OCI-LY7 (cell line): ENCODE measurements at places on chromosomes 2 and 18.

GRCh38 chr18:79771446-79772107, 26.2 kb upstream of the KCNG2 start:
- no peak for DNase-seq

GRCh38 chr2:156332284-156332533, 312 bp downstream of the NR4A2 start:
- no peak for DNase-seq

DNA sequence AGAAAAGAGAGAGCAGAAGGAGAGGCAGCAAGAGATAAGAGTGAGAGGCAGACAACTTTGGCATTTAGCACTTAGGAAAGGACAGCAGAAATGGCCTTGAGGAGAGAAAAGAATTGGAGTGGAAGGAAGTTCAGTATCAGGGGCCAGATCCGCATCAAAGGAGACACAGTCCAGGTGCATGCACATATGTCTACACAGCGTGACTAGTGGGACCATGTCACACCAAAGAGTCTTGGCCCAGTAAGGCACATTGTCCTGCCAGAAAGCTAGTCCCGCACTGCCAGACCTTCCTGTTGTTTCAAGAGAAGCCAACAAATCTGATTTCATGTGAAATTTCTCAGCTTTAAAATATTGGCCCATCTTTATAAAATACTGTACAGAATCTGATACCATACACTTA, 8.5 kb upstream of the STK39 start:
- DNase-seq, result no peak

DNA sequence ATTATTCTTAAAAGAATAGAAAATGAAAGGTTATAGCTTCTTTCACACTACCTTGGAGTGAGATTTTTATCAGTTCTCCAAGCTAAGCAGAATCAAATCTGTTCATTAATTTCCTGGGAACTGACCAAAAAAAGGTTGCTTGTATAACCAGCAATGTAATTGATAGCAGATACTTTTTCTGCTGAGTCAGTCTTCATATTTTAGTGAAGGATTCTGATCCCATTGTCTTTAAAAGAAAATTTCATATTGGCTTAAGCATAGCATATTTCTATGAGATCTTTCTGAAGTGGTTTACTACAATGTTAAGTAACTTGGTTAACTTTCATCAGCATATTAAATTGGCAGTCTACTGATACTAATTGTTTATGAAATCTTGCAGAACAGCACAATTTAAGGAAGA, 338.0 kb downstream of the TMX3 start:
- no peak for DNase-seq

- DNase-seq, result no peak
These were observed 482.3 kb downstream of the TGIF1 start for GRCh38 chr18:3932276-3932675.

DNA sequence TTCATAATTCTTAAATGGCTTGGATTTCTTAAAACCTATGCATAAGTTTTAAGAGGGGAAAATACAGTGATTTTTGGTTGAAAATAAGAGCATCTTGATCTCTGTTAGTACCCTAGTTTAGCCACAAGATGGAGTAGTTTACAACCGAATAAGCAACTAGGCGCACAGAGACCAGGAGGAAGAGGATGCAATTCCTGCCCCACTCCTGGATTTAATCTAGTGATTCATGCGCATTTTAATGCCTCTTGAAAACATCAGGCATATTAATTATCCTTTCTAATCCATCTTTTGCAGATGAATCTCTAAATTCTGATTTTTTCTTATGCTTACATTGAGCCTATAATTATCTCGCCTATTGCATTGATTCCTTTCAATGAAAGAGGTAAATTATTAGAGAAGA, 76.7 kb downstream of the MRPS9 start:
- peak; percentile 64 for DNase-seq
